ENCODE measurements at places on chromosomes 4 and X.

GRCh38 chrX:118504581-118504980 is 9.0 kb downstream of the DOCK11 start:
- DNase-seq = no peak

- DNase-seq = no peak
Observed at GRCh38 chr4:54707406-54707805, 49.6 kb downstream of the KIT start.

GRCh38 chrX:26845056-26845455 is 618.1 kb downstream of the PPP4R3C start:
- no peak for DNase-seq

DNA sequence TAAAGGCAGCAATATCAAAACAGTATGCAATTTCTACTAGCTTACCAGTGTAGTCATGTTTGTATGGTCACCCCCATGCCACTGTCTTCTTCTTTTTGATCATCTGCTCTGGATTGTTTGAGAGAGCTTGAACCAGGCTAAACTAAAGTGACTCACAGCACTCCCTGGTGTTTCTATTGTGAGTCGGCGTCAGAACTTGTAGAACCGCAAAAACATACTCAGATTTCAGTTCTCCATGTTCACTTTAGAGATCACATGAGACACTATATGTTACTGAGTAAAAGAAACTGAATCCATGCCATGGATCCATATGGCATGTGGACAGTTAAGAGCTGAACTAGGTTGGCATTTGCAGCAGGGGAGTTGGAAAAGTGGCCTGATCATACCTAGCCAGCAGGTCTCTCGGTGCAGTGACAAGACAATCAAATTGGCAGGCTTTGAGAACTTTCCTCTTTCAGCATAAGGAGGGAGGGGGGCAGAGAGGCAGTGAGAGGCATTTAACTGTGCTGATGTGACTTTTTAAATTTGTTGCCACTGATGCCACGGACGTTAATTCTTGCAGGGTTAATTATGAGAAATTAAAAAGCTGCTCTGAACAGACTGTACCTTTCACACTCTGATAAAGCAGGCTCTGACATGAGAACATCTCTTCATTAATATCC is 88.4 kb downstream of the AFF2 start:
- no peak for DNase-seq

- no peak for DNase-seq
Observed at GRCh38 chr4:119210775-119211174, 1.7 kb upstream of the USP53 start.

- DNase-seq = no peak
Observed at GRCh38 chr4:148354186-148354585, 88.0 kb downstream of the NR3C2 start.

- no peak for DNase-seq
Observed at GRCh38 chr4:157572284-157572683, 351.8 kb downstream of the GRIA2 start.

- no peak for DNase-seq
Observed at GRCh38 chr4:76588274-76588673, 153.2 kb downstream of the SHROOM3 start.

GRCh38 chr4:124884316-124884715 is 171.8 kb upstream of the ANKRD50 start:
- no peak for DNase-seq

- DNase-seq = no peak
Observed at GRCh38 chr4:4477796-4478195, 64.1 kb downstream of the STX18 start.

- no peak for DNase-seq
Observed at GRCh38 chrX:74490247-74490646, 69.0 kb downstream of the SLC16A2 start.

- DNase-seq = no peak
Observed at GRCh38 chr4:10343656-10344055, 113.6 kb downstream of the ZNF518B start.

DNA sequence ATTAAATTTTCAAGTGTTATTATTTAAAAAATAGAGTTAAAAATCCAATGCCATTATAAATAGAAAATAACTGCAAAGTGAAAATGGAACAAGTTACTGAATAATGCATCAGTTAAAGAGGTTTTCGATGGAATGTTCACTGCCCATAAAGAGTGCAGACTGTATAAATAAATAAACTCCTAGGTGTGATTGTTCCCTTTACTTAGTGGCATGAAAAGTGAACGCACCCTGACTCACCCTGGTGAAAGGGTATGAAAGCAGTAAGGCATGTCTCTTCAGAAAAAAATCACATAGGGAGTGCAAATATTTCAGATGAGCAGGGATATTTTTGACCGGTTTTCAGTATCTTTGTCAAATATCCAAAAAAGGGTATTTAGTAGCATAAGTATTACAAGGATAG is 387.8 kb downstream of the DCAF12L2 start:
- DNase-seq = no peak

All from AG04449 (cell line).